Dorsolateral prefrontal cortex (tissue), 122 donors: ENCODE measurements at places on chromosomes 16 and 17. TPM values are rescaled to one million over a fixed set of nuclear protein-coding genes. Genes with fewer than 3 reads are reported as not detected.

GEMIN4 gene
- 11.2 TPM for total RNA-seq

DNA sequence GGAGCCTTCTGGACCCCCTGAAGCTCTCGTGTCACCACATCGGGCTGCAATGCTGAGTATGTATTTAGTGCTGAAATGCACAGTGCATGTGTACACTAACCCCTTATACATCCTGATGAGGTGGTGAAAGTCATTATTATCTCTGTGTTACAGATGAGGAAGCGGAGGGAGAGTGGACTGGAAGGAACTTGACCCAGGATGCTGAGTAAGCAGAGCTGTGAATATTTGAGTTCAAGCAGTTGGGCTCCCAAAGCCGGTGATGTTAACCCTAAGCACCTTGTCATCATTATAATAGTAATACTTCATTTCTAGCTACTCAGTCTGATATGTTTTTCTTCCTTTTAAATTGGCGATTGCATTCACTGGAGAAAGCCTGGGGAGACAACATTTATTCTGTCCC lies 25.9 kb upstream of the NKD1 start:
- DNase-seq, result no peak

OTOP3 gene
- not detected for total RNA-seq

GRCh38 chr17:41917679-41918313 lies 955 bp downstream of the ACLY start:
- no peak for DNase-seq

DNA sequence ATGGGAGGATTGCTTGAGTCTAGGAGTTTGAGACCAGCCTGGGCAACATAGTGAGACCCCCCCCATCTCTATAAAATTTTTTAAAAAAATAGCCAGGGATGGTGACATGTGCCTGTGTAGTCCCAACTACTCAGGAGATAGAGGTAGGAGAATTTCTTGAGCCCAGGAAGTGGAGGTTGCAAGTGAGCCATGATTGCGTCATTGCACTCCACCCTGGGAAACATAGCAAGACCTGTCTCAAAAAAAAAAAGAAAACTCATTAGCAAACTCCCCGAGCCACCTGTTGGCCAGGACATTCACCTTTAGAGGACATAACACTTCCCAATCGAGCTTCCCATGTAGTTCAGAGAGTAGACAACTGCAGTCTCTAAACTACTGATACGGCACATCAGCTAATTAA lies 274.2 kb downstream of the ABCC12 start:
- DNase-seq, result no peak

GRCh38 chr16:56732832-56733231 lies 2.9 kb downstream of the NUP93 start:
- DNase-seq, result no peak

PIRT gene
- total RNA-seq, result 4.1 TPM

GRCh38 chr17:149897-150584 lies 12.7 kb downstream of the SCGB1C2 start:
- no peak for DNase-seq

- no peak for DNase-seq
Observed at GRCh38 chr16:30767767-30768465, 5.8 kb downstream of the RNF40 start.

GRCh38 chr16:86665319-86665675 lies 86.9 kb downstream of the FOXL1 start:
- DNase-seq, result no peak

DNA sequence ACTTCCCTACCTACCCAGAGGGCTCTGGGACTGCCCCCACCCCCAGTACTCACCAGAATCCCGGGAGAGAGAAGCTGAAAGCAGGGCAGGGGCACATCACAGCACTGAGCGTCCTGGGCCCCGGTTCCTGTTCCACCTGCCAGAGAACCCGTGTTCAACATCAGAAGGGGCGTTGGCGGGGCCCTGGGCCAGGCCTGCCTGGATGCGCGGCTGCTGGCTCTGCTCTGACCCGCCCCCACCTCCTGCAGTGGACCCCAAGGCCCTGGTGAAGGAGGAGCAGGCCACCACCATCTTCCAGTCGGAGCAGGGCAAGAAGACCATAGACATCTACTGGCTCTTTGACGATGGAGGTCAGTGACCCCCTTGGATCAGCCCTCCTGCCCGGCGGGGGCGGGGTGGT lies 27.7 kb downstream of the SLC12A3 start:
- DNase-seq, result no peak

- peak; percentile 57 for DNase-seq
Observed at GRCh38 chr16:27217256-27217655, 13.9 kb downstream of the KDM8 start.

PPP1R27 gene
- total RNA-seq, result not detected

LITAFD gene
- 0.63 TPM for total RNA-seq

GRCh38 chr17:16933317-16934132 lies 38.4 kb downstream of the TNFRSF13B start:
- DNase-seq, result no peak

FBXW10B gene
- 4.5 TPM for total RNA-seq

BOLA2 gene
- 6.8 TPM for total RNA-seq

GRCh38 chr16:67653128-67653788 lies 6.8 kb downstream of the ACD start:
- DNase-seq, result peak; percentile 62

- no peak for DNase-seq
Observed at GRCh38 chr17:49910094-49910857, 58.7 kb upstream of the DLX4 start.
